ENCODE measurements at places on chromosomes 2 and 18. TPM values are rescaled to one million over a fixed set of nuclear protein-coding genes. Genes with fewer than 3 reads are reported as not detected.

POTEF gene
- polyA plus RNA-seq: 0.04 TPM

PJVK gene
- 1.3 TPM for polyA plus RNA-seq

SERPINB4 gene
- not detected for polyA plus RNA-seq

CTAGE1 gene
- not detected for polyA plus RNA-seq

CRYBA2 gene
- polyA plus RNA-seq: not detected

SLC11A1 gene
- polyA plus RNA-seq: 0.03 TPM

AQP4 gene
- not detected for polyA plus RNA-seq

FAM110C gene
- polyA plus RNA-seq: not detected

CD8B gene
- not detected for polyA plus RNA-seq
